GM12892 (cell line): ENCODE measurements at places on chromosomes 16 and 17.

DNA sequence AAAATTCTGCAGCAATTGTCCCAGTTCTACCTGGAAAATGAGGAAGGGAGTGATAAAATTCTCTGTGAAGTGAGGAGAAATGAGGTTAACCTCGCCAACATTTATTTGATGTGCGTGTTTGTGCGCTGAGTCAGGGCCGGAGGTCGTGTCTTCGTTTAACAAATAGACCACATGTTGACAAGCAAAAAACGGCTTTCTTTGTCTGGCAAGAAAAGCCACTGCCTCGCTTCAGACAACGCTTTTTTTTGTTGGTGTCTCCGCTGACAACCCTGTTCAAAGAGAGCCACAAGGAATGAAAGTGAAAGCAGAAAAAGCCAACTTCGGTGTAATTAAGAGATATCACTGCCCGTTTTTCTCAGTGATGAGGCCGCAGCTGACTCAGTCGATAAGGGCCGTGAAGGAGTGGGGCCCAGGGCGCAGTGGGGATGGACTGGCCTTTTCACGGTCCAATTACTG is 510.6 kb downstream of the CDH13 start:
- DNase-seq = no peak

GRCh38 chr16:53056392-53056881 is 1.6 kb downstream of the CHD9 start:
- DNase-seq = no peak

- no peak for DNase-seq
These were observed 31.1 kb upstream of the HELZ start for GRCh38 chr17:67276075-67276474.

DNA sequence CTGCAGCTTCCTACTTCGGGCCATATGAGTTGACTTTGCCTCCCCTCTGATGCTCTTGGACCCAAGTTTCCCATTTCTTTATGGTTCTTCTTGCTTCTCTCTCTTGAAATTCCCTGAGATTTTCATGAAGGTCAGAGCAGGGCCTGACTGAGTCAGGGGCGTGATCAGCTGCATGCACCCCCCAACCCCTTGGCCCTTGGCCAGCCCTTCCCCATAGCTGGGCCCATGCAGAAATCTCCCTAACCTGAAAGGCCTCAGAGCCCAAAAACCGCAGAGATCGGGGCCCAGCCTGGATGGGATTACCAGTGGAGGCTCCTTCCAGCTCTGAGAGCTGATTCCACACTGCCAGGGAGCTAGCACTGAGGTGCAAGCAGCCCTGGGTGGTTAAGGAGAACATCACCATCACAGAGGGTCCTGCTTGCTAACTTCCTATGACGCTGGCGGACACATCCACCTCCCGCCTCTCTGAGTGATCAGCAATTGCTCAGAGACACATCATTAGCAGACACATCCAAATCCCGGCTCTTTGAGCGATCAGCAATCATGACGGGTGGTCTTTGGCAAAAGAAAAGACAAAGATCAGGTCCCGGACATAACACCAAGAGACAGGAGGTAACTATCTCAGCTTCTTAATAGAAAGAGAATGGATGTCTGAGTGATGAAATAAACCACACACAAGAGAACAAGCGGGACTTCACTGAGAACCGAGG is 161.5 kb downstream of the C16orf78 start:
- no peak for DNase-seq

DNA sequence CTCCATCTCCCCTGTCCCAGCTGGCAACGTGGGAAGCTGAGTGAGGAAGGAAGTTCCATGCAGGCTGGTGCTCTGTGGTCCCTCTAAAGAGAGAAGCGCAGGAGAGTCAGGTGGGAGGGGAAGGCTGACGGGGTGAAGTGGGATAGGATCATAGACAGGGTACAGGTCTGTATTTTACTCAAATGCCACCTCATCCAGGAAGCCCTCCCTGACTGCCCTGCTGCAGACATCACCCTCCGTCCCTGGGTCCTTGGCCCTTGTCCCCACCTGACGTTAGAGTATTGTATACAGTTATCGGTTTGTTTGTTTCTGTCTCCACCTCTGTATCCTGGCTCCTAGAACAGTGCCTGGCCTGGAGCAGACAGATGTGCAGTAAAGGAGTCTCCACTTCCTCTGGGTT is 11.7 kb downstream of the CANT1 start:
- DNase-seq = no peak

DNA sequence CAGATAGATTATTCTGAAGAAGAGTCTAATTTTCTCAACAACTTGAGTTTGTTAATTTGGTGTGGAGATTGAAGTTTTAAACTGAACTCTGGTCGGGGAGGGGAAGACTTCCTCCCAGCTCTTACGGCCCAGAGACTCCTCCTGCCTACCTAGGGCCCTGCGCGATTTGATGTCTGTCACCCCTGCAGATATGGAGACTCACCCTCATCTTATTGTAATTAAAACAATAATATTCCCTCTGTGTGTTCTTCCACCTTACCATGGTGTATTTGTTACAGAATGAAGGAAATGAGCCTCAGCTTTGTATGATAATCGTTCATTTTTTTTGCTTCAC is 184.4 kb upstream of the CACNG5 start:
- no peak for DNase-seq

GRCh38 chr17:77331301-77331864 is 190.6 kb downstream of the SEC14L1 start:
- peak; percentile 93 for DNase-seq
